ENCODE measurements at places on chromosomes 2 and 18.

GRCh38 chr2:84231478-84231877, 227.6 kb downstream of the SUCLG1 start:
- DNase-seq = no peak

- no peak for DNase-seq
Measured at GRCh38 chr2:74008761-74009395, 24.2 kb downstream of the TET3 start.

- no peak for DNase-seq
Measured at GRCh38 chr2:55779459-55780421, 86.1 kb upstream of the PNPT1 start.

DNA sequence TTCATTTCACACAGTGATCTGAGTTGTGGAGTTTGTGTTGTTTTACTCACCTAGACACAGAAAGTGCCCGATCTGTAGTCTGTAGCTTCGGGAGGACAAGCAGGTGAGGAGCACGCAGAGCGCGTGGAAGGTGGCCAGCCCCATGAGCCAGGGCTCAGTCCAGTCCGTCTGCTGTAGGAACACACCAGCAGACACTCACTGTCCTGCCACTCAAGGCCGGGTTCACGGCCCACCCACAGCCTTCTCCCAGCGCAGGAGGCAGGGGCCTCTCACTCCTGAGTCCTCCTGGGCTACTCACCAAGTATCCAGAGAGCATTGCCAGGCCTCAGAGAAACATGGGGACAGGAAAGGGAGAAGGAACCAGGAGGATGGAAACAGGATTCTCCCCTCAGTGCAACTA, 1.7 kb downstream of the TMEM18 start:
- no peak for DNase-seq

- DNase-seq = no peak
Measured at GRCh38 chr2:207258263-207258991, 92.7 kb upstream of the KLF7 start.

DNA sequence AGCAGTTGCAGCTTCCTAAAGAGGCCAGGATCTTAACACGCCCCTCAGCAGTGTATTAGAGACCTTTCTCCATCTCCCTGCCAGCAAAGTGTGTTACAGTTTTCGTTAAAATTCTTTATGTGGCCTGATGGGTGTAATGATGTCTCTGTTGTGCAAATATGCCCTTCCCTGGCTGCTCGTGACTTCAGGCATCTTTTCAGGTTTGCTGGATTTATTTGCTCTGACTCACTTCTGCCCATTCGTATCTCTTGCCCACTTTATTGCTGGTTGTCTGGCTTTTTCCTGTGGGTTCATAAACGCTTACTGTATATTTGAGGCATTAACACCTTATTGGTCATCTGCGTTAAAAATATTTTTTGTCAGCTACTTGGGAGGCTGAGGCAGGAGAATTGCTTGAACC, 134.5 kb downstream of the ASB1 start:
- DNase-seq = no peak

GRCh38 chr2:43724728-43725526, 48.7 kb upstream of the C1GALT1C1L start:
- DNase-seq = no peak

DNA sequence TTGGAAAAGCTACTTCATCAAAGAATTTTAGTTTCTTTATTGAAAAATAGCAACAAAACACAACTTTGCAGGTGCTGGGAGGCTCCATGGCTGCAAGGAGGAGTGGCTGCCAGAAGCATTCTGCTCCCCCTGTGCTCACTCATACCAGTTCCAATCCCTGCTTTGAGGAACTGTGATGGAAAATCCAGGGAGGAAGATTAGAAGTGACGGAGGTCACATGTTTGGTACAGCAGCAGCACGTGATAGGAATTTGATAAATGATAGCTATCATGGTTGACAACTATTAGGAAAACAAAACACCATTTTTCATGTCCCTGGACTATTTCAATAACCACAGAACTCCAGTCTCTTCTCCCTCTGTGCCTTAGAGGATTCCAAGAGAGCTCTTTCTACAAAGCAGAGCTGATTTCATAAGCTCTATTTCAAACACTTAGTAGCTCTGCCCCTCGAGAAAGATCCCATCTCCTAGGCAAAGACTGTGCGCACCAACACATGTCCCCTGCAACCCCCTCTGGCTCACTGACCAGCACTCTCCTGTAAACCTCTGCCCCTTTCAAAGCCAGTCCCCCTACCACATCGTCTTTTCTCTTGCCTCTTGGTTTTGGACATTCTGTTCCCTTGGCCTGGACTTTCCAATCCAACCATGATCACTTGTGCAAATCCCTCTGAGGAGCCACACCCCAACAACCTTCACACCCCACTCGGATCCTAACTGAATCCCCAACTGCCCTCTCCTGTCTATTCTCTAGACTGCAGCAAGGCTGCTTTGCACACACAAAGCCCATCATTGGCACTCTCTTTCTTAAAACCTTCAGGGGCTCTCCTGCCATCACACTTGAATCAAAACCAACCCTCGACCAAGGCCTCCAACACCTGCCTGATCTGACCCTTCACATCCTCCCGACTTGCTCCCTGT, 352.4 kb upstream of the PKDCC start:
- DNase-seq = no peak

DNA sequence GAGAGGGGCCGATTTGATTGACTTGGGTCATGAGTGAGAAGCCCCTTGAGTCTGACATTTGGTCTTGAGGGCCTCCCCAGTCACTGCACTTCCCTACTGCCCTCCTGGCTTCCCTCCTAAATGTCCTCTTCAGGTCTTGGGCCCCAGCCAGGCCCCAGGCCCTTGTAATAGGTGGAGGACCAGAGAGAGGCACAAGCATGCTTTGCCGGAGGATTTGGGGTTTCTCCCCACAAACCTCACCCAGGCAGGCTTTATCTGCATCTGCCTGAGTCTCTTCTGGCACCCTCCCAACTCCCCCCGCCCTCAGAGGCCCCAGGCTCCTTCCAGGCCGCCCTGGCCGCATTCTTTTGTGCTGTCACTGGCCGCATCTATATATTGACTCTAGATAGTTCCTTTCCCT, 270.7 kb downstream of the HAUS1 start:
- DNase-seq = peak; percentile 13

DNA sequence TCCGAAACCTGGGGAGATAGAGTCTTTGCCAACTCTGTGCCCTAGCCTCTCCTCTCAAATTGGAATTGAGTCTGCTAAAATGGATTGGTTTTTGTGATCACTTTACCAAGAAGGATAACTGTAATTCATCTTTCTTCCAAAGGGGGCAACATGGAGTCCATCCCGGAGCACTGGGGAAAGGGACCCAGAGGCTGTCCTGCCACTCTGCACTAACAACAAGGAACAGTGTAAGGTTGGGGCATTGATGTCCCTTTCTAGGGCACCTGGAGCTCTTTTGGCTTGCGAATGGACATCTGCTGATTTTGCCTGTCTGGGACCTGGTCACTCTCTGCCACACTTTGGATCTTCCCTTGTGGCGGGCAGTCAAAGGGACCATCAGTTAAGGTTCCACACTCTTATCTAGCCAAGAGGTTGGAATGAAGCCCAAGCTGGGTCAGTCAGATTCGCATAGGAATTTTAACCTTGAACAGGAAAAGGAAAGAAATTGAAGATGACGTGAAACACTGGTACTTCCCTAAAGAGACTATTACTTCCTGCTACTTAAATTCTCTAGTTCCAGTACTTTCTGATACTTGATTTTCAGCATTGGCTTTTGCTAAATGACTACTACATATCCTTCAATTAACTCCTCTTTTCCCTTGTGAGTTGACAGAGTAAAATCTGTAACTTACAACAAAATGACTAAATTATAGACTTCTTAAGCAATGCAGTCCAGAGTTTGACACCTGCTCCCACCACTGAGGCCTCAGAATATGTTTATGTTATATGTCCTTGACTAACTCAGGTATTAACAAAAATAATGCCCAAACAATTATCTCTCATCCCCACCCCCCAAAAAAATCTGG, 64.7 kb upstream of the KLF7 start:
- DNase-seq = no peak

GRCh38 chr18:32438173-32438572, 32.5 kb downstream of the GAREM1 start:
- DNase-seq = no peak

GRCh38 chr2:191374366-191374765, 129.2 kb downstream of the MYO1B start:
- DNase-seq = no peak

- no peak for DNase-seq
Measured at GRCh38 chr2:139353874-139354273, 573.7 kb upstream of the NXPH2 start.

DNA sequence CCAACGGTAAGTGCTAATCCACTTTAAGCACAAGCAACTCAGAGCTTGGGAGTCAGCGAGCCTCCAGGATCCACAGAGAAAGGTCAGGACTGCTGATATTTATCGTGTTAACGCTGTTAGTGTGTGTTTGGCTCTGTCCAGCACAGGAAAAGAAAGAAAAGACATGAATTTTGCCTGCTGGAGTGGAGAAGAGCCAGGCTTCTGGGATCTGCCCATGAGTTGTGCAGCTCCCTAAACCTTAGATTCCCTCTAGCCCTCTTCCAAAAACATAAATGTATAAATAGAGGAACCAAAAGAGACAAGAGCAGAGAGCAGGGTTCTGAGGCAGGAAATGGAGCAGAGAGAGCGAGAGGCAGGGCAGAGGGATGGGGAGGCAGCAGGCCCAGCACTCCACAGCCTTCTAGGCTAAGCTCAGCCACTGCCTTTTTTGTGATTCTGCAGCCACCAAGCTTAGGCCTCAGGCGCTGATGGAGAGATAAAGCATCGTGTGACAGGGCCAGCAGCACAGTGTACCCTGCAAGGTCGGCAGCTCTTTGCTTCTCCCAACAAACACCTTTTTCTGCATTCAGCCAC, 14.5 kb upstream of the MAT2A start:
- no peak for DNase-seq

Data from progenitor cell of endocrine pancreas (in vitro differentiated cells).